ENCODE measurements at places on chromosomes 1 and 21.

GRCh38 chr1:77950873-77951272 lies 28.0 kb downstream of the FUBP1 start:
- DNase-seq: no peak

GRCh38 chr1:215282557-215282956 lies 200.0 kb downstream of the KCNK2 start:
- DNase-seq: no peak

DNA sequence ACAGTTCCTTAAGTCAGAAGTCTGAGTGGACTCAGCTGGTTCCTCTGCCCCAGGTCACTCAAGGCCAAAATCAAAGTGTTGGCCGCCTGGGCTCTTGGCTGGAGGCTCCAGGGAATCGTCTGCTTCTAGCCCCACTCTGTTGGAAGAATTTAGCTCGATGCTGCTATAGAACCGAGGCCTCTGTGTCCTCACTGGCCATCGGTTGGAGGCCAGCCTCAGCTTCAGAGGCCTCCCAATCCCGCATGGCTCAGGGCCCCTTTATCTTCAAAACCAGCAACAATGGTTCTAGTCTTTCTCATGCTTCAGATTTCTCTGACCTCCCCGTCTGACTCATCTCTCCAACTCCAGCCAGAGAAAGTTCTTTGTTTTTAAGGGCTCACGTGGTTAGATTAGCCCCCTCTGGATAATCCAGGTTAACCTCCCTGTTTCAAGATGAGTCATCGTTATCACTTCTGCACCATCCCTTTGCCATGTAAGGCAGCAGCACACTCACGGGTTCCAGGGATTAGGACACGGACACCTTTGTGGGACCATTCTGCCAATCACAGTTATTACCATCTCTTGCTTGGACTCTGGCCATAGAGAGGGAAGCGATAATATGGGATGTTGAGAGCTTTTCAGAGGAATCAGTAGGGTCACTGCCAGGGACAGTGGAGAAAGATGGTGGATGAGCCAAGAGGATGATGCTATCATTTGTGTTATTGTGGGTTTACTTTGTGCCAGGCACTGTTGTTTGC lies 13.6 kb downstream of the FHAD1 start:
- no peak for DNase-seq

DNA sequence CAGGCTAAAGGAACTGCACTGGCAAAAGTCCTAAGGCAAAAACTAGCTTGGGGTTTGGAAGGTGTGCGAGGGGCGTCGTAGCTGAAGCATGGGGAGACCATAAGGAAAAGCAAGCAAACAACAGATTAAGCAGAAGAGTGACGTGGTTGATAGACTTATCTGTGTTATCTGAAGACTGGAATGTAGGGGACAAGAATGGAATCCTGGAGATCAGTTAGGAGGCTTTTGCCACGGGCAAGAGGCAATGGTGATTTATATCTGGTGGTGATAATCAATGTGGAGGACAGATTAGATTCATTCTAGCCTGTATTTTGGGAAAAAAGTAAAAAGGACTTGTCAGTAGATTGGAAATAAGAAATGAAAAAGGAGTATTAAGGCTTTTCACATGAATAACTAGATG lies 97.4 kb downstream of the ITSN1 start:
- no peak for DNase-seq

- DNase-seq: no peak
Observed at GRCh38 chr1:231750818-231751362, 124.3 kb downstream of the DISC1 start.

DNA sequence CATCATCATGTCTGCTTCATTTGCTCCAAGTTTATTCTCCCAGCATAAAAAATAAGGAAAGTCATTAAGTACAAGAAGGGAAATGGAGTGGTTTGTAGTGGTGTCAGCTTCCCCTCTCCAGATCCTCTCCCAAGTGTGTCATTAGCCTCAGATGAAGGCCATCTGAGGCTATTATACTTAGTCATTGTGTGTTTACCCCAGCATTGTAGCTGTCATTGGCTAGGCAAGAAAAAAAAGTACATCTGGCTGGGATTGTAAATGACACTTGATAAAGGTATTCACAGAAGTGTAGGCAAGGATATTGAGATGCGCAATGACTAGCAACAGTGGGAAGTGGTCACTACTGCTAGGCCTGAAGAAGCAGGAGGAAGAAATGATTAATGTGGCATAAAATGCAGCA lies 316.9 kb upstream of the SGIP1 start:
- DNase-seq: no peak

GRCh38 chr1:201565771-201566528 lies 27.0 kb downstream of the NAV1 start:
- DNase-seq: no peak

DNA sequence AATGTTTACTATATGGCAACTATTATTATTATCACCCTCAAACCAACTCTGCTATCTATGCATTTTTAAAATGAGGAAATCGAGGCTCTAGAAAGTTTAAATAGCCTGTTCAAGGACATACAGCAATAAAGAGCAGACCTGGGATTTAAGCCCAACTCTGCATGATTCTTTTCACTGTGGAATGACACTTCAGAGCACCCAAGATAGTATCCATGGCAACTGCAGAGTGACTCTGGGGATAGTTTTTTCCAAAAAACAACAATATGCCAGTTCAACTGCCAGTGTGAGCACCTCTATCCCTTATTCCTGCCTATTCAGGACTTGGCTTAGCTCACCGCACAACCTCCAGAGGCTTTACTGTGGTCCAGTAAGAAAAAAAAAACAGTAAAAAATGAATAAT lies 293.9 kb downstream of the BRINP2 start:
- DNase-seq: no peak

DNA sequence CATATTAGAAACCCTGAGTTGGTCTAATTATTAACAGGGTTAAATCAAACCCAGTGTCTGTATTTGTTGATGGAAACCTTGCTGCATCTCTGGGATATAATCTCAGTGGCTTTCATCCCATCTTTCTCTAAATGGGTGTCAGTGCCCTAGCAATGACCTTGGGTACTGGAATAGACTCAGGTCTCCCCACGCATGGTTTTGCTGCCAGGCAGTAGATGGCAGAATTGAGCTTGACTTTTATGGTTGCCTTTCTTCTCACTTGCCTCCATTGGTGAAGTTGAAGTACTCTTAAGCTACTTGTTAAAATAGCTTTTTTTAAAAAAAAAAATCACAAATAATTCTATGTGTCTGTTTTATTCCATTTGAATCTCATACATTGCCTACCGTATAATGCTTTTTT lies 81.8 kb upstream of the HMCN1 start:
- no peak for DNase-seq

DNA sequence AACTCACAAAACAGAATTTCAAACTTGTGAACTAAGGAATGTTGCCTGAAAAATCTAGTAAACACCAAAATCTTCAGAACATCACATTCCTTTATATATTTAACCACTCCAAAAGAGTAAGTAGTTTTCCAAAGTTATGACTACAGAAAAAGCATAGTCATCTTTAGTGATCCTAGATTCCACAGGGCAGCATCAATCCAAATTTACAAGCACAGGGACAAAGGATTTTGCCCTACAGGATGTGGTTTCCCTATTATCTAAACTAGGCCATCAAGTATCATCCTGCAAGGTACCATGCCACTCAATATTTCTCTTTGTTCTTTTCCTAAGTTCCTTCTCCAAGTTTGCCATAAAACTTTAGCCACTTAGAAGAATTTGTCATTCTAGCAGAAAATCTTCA lies 33.0 kb downstream of the COP1 start:
- no peak for DNase-seq

GRCh38 chr1:183044893-183045649 lies 21.9 kb downstream of the LAMC1 start:
- no peak for DNase-seq

- no peak for DNase-seq
Observed at GRCh38 chr1:7002728-7003127, 217.5 kb downstream of the CAMTA1 start.

GRCh38 chr21:16037421-16037955 lies 307.7 kb downstream of the USP25 start:
- no peak for DNase-seq

DNA sequence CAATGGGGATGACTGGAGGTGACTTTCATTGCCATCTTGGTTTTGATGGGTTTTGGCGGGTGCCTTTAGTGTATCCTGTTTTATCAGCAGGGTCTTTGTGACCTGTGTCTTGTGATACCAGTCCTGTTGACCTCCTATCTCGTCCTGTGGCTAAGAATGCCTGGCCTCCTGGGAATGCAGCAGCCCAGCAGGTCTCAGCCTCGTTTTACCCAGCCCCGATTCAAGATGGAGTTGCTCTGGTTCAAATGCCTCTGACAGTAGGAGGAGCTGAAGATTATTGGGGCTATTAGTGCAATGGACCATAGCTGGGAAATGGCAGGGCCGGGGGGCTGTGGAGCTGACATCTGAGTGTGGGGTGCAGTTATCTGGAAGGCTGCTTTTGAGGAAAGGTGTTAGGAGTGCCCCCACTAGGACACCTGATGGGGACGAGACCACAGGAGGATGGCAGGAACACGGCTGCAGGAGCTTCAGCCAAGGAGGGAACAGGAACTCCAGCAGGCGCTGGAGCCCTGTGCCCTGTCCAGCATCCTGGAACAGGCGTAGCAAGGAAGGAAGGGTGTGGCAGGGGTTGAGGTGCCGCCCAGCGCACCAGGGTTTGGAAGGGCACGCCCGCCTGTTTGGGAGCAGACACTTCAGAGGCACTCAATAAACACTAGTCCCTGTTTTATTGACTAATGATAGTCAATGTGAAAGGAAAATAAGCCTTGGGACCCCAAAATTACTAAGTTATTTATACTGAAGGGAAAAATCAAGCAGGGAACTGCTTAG lies 15.3 kb upstream of the AGPAT3 start:
- DNase-seq: no peak

GRCh38 chr1:49651136-49651535 lies 372.6 kb downstream of the AGBL4 start:
- DNase-seq: no peak

DNA sequence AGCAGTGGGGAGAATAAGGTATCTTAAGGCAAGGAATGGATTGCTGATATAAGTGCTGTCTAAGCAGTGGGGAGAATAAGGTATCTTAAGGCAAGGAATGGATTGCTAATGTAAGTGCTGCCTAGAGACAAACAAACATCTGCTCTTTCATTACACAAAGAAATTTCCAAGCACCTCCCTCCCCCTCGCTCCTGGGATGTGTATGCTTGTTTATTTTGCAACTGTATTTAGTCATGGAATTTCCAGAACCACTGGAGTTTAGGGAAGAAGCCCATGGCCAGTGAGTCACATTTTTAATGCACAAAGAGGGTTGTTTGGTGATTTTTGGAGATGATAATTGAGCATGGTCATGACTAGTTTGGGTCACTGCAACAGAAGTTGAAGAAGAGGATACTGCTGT lies 21.5 kb downstream of the PDPN start:
- DNase-seq: no peak
